ENCODE measurements at places on chromosomes 16 and 17.

- DNase-seq: no peak
These were observed 35.2 kb downstream of the HSBP1 start for GRCh38 chr16:83842756-83843507.

DNA sequence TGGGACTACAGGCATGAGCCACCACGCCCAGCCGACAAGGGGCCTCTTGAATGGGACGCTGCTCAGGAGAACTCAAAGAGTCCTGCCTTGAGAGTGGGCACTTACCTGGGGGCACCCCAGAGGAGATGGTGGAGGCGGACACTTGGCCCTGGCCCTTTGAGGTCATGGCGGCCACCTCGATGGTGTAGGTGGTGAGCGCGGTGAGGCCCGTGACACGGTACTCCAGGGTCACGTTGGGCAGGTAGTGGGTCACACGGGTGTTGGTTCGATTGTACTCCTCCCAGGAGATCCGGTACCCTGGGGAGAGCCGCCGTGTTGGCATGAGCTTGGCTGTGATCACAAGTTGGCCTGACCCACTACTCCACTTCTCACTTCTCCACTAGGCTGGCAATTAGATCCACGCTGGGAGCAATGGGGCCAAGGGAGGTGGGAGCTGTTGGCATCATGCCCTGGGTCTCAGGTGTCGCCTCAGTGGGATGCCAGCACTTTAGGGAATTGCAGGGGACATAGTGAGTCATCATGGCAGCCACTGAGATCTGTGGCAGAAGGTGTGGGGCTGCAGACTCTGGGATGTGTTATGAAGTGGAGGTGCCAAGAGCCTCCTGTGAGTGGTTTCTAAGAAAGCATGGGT is 89.2 kb upstream of the CDC42EP4 start:
- no peak for DNase-seq

DNA sequence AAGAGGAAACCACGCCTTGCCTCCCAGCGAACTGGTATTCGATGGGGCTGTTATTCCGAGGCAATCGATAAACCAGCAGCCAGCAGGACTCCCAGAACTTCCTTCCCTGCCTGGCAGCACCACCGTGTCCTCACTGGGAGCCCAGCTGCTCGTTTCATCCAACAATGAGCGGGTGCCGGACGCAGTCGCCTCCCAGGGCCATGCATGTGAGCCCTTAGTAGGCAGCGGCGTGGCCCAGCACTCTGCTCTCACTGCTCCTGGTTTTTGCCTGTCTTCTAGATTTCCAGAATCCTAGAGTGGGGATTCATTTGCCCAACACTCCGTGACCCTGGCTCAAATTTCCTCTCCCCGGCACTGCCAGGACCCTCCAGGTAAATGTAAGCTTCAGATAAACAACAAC is 29.1 kb upstream of the RASD1 start:
- no peak for DNase-seq

DNA sequence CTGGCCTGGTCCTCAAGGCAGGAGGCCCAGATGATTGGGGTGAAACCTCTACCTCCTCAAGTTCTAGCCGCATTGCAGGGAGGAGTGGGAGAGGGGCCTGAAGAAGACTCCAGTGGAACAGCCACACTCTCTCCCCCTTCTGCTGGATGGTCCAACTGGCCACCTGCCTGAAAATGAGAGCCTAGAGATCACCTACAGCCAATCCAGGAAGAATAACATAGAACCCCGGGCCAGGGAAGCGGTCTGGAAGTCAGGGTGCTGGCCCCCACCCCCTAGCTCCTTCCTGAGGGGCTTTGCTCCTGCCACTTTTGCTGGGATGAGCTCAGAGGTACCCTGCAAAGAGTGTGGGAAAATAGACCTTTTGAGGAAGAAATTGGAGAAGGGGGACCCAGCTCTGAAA is 1.8 kb downstream of the SLC6A2 start:
- DNase-seq: no peak

DNA sequence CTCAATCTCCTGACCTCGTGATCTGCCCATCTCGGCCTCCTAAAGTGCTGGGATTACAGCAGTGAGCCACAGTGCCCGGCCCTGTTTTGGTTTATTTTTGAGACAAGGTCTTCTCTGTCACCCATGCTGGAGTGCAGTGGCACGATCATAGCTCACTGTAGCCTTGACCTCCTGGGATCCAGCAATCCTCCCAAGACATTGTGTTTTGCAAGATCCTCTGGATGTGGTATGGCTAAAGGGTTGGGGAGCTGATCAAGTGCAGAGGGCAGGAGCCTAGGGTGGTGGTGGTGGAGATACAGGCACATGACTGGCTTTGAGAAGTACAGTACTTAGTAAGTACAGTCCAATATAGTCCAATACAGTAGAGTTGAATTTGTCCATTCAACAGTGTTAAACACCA is 16.6 kb upstream of the TNS4 start:
- DNase-seq: no peak

DNA sequence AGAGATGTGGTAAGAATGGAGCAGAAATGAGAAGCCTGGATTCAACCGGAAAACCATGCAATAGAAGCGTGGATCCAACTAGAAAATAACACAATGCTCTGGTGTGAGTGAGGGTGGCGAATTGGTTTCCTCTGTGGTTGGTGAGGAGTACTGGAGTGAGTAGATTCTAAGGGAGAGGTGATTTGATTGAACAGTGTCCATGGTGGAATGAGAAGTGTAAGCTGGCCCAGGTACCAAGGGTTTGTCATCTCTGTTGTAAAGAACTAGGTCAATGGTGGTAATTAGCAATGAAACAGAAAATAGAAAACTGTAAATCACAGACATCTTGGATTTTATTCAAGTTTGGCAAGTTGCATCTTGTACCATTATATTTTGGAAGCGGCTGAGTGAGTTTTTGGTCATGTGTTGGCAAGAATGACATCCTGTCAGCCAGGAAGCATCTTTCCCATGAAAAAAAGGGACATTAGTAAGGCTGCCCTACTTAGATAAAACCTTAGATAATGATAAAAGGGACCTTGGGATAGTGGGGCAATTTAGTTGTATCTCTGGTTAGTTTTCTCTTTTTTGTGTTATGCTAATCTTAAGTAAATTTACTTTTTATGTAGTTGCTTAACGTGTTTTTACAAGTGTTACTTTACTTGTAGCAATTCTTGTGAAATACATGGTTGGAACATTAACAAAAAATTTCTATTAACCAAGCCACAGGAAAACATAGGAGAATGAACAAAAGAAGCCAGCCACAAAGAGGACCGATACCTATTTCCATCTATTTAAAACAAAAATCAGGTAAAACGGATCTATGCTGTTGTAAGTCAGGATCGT is 20.9 kb downstream of the HSD17B2 start:
- no peak for DNase-seq

GRCh38 chr17:43655693-43656255 is 5.9 kb downstream of the MEOX1 start:
- no peak for DNase-seq

DNA sequence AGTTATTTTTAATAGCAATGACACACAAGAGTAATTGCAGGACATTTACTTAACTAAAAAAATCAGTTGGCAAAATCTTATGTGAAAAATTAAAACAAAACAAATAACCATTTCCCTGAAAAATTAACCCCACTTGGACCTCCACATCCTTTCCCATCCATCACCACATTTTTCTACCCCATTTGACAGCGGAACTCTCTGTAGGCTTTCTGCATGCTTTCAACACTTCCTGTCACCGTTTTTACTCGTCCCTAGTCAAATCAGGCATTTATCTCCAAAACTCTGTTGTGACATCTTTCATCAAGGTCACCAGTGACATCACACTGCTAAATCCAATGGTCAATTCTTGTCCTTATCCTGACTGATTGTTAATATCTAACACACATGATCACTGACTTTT is 27.5 kb downstream of the KCNJ16 start:
- no peak for DNase-seq

GRCh38 chr16:65964752-65965151 is 401.7 kb upstream of the CDH5 start:
- no peak for DNase-seq

GRCh38 chr16:50585331-50585776 is 37.2 kb downstream of the NKD1 start:
- DNase-seq: no peak

GRCh38 chr17:4811471-4811870 is 4.5 kb downstream of the PLD2 start:
- DNase-seq: no peak

DNA sequence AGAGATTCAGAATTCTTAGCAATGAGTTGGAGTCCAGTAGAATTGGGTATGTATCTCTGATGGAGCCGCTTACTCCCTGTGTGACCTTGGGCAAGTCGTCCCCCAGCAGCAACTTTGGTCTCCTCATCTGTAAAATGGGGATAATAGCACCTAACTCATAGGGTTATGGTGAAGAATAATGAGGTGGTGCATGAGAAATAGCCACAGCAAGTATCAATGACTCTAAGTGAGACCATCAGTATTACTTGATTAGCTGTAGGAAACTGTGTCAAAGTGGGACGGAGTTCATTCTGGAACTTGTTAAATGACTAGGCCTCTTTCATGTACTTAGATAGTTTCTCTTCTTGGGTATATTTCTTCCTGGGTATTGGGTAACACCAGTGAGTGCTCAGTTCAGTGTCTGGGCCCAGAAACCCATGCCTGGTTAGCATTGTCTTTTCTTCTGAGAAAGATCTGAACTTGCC is 6.4 kb downstream of the PRKCB start:
- no peak for DNase-seq

DNA sequence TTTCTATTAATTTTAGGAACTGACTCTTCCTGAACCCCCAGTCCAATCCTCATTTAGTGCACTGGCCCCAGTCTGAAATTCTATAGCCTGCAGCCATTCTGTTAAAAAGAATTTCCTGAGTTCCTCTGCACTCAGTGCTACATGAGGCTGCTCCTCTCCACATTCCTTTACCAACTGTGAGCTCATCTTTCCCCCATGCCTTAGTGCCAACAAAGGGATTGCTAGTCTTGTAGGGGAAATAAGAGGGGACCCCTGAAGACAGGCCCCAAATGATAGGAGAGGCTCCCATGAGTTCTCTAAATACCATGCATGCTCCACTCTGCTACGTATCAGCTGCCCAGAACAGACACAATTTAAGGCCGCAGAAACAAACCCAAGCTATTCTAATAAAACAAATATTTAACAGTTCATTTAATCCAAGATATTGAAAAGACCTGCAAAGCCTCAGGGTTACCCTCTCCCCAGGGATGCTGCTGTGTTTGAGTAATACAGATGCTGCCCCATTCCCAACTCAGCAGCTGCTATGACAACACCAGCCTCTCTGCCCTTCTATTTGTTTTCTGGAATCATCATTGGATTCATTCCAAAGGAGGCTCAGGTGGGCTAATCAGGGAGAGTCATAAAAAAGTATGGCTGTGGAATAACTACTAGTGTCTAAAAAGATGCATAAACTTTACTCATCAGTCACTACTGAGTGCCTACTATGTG is 228.5 kb downstream of the TOX3 start:
- DNase-seq: no peak

DNA sequence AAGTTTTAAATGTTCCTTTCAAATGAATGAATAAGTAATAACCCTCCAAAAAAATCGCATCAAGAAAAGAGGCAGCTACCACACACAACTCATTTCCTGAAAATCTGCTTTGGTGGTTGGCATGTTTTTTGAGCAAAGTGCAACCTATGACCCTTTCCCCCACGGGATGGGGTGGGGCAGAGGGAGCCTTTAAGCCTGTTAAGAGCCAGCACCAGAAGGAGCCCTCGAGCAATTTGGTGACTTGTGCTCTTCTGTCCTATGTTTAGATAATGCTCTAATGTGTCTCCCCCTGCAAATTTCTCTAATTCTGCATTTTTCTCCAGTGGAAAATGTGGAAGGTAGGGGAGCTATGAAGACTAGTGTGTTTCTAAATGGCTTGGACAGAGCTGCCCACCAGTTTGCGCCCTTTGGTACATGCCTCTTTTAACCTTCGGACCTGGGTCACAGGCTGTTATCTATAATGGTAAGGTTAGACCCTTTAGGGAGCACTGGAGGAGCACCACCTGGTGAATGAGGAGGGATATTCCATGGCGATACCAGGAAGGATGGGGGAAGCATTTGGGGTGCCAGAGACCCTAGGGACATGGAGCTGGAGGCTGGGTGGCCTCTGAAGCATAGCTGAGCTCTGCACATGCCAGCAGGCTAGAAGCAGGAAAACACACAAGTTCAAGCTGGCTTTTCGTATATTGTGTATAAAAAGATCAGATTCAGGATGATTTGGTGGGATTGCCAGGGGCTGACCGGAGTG is 1.6 kb downstream of the PYCARD start:
- DNase-seq: no peak

DNA sequence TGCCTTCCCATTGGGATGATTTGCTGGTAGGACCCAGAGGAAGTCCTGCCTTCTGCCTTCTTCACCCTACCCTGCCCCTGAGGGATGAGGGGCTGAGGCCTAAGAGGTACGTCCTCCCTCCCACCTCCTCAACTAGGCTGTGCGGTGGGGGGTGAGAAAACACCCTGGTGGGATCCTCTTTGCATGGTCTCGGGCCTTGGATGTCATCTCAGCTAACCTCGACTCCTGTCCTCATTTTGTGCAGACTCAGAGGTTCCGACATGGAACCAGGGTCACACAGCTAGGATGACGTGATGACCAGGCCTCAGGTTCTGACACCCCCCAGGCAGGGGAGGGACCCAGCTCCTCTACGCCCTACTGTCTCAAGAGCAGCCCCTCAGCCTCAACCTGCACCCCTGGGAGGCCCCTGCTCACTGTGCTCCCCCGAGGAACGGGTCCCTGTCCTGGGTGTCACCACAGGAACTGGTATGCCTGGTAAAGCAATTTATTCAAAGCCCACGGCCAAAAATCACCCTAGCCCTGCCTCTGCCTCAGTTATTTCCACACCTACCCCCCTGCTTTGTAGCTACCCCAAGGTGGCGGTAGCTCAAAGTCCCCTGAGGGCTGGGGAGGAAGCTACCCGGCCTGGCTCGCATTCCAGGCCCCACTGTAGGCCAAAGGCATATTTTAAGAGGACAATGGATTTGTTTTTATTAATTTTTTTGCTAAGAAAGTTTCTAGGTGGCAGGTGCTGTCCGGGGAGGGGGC is 17.5 kb downstream of the UNC13D start:
- no peak for DNase-seq

DNA sequence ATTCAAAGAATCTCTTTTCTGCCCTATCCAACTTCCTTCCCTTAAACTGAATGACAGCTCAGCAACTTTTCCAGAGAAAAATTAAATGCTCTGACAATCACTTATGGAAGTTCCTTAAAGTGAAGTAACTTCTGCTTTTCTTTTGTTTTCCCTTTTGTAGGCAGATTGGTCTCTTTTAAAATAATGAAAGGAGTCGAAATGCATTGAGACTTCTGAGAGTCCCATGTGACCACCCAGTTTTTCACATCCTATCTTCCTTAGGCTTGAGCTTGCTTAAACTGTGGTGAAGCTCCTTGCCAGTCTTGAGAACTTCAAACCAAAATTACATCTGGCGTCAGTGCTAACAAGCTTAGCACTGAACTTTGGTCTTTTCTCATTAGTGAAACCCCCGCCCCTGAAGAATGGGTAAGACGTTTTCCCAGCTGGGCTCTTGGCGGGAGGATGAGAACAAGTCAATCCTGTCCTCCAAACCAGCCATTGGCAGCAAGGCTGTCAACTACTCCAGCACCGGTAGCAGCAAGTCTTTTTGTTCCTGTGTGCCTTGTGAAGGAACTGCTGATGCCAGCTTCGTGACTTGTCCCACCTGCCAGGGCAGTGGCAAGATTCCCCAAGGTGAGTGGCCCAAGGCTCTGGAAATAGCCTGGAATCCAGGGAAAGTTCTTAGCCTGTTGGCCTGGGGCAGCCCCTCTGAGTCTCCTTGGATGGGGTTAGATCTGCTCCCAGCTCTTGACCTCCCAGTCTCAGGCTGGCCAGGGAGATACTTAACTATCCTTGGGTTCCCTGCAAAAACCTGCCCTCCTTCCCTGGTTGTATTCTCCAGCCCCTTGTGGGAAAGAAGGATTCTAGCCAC is 1.2 kb downstream of the TMEM106A start:
- no peak for DNase-seq
